ENCODE measurements at places on chromosomes 6 and 20. TPM values are rescaled to one million over a fixed set of nuclear protein-coding genes. Genes with fewer than 3 reads are reported as not detected.

GRCh38 chr20:32141465-32141980 lies 32.0 kb downstream of the TM9SF4 start:
- no peak for DNase-seq

DNA sequence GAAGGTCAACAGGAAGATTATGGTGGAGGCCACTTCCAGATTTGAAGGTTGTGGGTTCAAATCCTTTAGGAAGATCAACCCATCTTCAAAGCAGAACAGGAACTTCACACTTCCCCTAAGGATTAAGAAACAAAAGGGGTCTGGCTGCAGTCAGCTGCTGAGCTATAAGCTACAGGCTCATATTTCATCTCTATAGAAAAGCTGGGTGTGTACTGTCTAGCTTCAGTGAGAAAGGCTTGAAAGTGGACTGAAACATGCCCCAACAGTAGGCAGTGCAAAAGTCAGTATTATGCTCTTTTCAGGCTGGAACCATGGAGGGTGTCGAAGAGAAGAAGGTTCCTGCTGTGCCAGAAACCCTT lies 60.1 kb upstream of the SPDEF start:
- DNase-seq = no peak

DNA sequence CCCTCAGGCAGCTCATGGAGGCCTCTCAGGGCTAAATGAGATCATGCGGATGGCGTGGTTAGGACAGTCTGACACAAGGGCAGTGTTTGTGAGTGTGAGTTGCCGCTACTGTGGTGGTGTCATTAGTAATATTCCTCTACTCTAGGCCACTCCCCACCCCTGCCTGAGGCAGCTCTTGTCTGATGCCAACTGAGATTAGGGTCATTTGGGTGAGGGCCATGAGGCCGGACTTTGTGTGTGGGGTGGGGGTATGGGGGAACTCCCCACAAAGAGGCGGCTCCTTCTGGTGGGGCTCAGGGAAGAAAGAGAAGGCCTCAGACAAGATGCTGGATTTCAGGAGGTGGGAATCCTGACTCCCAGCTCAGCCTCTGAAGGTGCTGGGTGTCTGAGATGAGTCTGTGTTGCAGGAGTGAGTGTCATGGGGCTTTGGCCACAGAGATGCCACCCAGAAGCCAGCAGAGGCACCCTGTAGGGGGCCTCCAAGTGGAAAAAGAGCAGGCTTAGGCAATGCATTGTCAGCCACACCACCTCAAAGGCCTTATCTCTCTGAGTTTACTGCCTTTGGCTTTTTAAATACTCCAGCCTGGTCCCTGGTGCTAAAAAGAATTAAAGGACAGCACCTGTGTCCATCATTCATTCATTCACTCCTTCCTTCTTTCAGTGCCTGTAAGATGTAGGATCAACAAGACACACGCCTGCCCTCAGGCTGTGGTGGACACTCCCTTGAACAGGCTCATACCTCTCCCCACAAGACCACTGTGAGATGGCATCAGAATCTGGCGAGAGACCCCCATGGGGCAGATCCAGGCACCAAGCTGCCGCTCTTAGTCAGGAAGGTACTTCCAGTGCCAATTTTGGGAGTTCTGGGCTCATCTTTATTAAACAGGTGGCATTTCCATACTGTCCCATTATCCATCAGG lies 175.2 kb downstream of the MRPL14 start:
- no peak for DNase-seq

GRCh38 chr6:111850295-111850937 lies 22.8 kb downstream of the FYN start:
- DNase-seq = peak; percentile 9

DNA sequence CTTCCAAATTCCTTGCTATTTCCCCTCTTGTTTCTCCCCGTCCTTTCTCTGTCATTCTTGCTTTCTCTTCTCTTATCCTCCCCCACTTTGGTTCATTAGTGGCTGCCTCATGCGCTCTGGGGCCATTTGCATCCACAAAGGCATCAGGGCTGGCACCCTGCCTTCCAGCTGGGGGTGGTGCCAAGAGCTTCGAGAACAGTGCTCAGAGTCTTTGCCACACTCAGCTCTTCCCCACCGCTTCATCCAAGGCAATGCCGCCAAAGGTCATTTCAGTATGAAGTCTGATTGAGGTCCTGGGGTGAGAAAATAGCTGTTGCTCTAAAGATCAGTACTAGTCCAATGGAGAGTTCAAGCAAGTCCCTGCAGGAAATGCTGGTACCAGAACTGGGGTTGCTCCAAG lies 22.7 kb downstream of the OLIG3 start:
- DNase-seq = no peak

DNA sequence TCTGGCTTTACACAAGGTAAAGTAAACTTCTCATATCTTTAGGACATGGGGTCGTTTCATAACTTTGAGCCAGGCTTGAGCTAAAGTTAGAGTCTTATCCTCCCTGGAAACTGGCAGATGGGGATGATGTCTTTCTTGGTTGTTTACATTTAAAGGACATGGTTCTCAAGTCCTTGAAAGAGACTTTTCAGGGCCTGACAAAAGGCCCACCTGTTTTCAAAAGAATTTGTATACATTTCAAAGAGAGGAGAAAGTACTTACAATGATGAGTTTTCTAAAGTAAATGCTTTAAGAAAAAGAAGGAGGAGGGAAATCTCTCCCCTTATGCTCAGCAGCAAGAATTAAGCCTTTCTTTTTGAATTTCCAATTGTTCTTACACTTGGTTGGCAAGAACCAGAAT lies 45.7 kb upstream of the TINAG start:
- no peak for DNase-seq

Gene PLCB4
- total RNA-seq = 5.7 TPM

DNA sequence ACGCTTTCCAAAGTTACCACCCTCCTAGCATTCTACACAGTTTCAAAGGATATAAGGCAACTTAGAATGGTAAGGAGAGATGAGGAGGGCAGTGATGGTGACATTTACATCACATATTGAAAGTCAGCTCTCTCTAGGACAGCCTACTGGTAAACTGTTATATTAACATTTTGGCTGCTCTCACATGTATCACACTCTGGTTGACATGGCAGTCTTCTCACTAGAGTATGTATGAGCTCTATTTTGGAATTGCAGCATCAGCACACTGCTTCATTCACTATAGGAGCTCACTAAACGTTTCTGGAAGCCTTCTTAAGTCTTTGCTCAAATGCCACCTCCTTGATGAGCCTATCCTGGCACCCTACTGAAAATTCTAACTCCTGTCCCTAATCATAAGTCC lies 135.7 kb upstream of the ENPP5 start:
- DNase-seq = no peak

DNA sequence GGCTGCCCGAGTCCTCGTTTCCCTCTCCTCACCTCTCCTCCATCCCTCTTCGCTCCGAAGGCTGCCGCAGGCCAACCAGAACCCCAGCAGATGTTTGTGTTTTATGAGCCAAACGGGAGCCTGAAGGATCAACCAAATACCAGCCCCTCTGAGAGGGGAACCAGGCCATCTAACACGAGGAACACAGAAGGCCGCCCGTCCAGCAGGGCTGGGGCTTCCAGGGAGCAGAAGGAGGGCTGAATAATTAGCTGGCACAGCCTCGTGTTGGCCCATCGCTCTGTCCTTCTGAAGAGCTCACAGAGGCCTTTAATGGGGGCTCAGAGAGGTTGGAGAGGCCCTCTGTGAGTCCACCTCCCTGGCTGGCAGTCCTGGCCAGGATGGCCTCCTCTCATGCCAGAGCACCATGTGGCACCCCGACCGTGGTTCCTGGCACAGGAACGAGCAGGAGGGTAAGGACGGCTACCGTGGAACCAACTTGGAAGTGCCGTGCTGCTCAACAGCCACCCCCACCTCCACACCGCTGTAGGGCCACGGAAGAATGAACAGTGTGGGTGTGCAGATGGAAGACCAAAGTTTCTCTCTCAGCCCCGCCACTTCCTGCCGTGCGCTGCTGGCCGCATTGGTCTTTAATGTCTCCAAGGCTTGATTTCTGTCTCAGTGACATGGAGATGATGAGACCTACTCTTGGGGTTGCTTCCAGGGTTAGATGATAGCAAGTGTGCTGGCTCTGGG lies 155.2 kb downstream of the SCML4 start:
- peak; percentile 61 for DNase-seq

Gene LPA
- total RNA-seq = not detected

GRCh38 chr6:12336121-12336971 lies 46.2 kb downstream of the EDN1 start:
- no peak for DNase-seq

DNA sequence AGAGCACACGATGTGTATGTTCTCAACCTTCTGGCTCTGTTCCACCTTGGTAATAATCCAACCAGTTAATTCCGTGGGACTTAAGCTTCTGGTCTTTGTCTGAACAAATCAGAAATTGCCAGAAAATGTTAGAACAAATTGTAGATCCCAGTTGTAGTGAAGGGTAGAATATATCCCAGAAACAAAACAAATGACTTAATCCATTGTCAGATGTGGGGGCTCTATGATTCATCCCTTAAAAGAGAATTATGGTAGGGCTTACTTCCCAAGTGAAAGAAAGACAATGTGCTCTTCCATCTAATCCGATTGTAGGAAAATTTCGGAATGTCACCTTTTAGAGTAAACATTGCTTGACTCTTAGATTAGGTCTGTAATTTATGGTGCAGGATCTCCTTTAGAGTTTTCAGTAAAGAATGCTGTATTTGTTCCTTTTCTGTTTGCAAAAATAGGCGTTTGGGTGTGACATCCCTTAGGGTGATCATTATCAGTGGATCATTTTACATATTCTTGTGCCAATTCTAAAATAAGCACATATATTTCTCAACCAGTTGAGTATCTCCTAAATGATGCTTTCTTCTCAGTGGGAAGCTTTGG lies 234.5 kb upstream of the ZNF217 start:
- DNase-seq = no peak

DNA sequence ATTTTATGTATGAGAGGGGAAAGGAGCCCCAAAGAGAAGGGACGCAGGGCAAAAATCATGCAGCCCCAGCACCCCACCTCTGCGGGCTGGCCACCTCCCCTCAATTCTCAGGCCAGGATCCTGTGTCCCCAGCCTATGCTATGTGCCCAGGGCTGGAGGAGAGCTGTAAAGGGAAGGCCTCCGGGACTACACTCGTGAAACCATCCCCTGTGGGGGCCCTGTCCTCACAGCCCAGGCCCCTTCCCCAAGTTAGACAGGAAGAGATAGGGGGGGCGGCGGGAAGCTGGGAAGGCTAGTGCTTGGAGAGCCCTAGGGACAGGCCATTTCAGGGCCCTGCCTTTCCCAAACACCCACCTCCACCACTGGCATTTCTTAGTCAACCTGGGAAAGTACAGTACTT lies 1.4 kb upstream of the COL11A2 start:
- DNase-seq = no peak

- DNase-seq = no peak
Observed at GRCh38 chr20:13105864-13106457, 97.2 kb downstream of the SPTLC3 start.

Gene TFAP2D
- not detected for total RNA-seq

GRCh38 chr6:157853018-157853805 lies 30.2 kb downstream of the SNX9 start:
- no peak for DNase-seq

Gene PI16
- 78.9 TPM for total RNA-seq

Gene TSHZ2
- 3.9 TPM for total RNA-seq

GRCh38 chr6:131366223-131366622 lies 206.8 kb upstream of the ARG1 start:
- DNase-seq = no peak

All from upper lobe of left lung (tissue), 6 donors.